ENCODE measurements at places on chromosomes 13 and 19.

GRCh38 chr13:52061587-52061986 is 37.1 kb downstream of the UTP14C start:
- DNase-seq, result no peak

- no peak for DNase-seq
Measured at GRCh38 chr13:101303521-101303920, 112.8 kb downstream of the NALCN start.

GRCh38 chr19:6058518-6059201 is 51.6 kb downstream of the RFX2 start:
- no peak for DNase-seq

GRCh38 chr19:51430221-51430620 is 12.8 kb upstream of the SIGLEC10 start:
- DNase-seq, result no peak

GRCh38 chr19:10018786-10019185 is 5.5 kb downstream of the RDH8 start:
- no peak for DNase-seq

- DNase-seq, result no peak
Measured at GRCh38 chr13:75025956-75026355, 456.0 kb downstream of the TBC1D4 start.

Data from neuronal stem cell (in vitro differentiated cells).